NCI-H1436 treated with DMSO at 0.1 percent for 48 hours (cell line): ENCODE measurements at places on chromosomes 6 and 20.

DNA sequence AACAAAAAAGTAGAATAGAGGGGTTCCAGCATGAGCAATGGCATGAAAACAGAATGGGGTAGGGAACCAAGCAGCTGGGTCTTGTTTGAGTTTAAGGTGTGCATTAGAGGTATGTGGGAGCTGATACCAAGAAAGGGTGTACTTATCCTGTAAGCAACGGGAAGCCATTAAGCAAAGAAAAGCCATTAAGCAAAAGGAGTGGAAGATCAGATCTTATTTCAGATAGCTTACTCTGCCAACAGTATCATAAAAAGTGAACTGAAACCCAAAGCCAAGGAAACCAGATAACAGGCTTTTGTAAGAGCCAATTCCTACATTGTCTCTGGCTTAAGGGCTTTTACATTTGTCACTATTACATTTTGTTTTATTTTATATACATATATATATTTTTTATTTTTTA lies 21.3 kb upstream of the BEND6 start:
- DNase-seq, result no peak

DNA sequence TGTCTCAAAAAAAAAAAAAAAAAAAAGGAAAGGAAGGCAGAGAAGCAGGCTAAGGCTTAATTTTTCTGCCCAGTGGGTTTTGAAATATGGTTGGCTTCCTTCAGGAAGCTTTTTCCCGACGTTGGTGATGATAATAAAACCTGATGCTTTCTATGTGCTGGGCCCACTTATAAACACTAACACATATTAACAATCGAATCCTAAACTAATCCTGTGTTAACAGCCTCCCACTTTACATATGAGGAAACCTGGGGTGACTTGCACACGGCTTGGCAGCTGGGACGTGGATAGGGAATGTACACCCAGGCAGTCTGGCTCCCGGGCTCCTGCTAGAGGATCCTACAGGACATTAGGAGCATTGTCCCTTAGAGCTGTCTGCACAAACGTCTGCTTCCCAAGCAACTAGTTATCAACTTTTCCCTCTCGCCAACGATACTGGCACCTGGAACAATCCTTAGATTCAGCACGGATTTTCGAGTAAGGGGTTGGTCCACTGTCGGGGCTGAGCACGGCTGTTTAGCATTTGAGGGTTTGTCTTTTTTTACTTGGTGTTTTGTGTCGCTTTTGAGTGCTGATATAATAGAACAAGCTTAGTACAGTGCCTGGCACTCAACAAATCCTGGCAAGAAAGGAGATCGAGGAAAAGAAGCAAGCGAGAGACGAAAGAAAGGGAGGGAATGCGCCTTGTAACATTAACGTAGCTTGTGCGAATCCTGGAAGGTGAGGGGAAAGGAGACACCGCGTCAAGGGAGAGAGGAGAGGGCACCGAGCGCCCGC lies 622 bp upstream of the KIZ start:
- no peak for DNase-seq

- DNase-seq, result no peak
These were observed 29.7 kb downstream of the DOP1A start for GRCh38 chr6:83097204-83097603.

- no peak for DNase-seq
These were observed 76.9 kb downstream of the NOL4L start for GRCh38 chr20:32507998-32508774.

- DNase-seq, result no peak
These were observed 101.1 kb upstream of the PLCB4 start for GRCh38 chr20:8967641-8968245.

GRCh38 chr6:2803731-2804429 lies 37.8 kb downstream of the SERPINB1 start:
- no peak for DNase-seq

DNA sequence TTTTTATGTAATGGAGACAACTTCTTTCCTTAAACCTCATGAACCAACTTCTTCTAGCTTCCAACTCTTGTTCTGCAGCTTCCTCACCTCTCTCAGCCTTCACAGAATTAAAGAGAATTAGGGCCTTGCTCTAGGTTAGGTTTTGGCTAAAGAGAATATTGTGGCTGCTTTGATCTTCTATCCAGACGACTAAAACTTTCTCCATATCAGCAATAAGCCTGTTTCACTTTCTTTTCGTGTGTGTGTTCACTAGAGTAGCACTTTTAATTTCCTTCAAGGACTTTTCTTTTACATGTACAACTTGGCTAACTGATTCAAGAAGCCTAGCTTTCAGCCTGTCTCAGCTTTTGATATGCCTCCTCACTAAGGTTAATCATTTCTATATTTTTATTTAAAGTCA lies 596.1 kb upstream of the NRSN1 start:
- no peak for DNase-seq

DNA sequence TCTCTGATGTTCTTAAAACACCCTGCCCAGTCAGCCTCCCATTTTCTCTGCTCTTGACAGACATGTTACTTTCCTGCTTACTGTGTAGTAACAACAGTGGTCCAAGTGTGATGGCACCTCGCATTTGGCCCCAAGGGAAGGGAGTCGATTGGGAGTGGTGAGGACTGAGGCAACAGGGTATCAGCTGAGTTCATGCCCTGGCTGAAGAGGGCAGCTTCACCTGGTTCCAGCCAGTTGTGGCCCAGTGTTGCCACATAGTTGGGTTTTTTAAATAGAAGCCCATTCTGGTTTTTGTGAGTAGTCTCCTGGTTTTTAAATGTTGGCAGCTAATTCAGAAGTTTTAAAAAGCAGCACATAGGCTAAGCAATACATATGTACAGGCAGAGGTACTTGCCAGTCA lies 37.2 kb downstream of the ARFGEF2 start:
- DNase-seq, result no peak

DNA sequence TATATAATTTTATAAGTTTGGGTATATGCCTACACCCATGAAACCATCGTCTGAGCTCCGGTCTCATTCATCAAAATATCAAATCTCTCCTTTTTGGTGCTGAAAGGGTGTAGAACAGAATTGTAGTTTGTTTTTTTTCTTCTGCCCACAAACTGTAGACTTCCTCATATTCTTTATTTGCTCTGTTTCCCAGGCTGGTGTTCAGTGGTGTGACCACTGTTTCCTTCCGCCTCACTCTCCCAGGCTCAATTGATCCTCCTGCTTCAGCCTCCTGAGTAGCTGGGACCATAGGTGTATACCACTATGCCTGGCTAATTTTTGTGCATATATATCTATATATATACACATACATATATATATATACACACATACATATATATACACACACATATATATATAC lies 139.6 kb upstream of the HCRTR2 start:
- no peak for DNase-seq

- DNase-seq, result no peak
These were observed 302.9 kb downstream of the CLIC5 start for GRCh38 chr6:45712786-45713185.

DNA sequence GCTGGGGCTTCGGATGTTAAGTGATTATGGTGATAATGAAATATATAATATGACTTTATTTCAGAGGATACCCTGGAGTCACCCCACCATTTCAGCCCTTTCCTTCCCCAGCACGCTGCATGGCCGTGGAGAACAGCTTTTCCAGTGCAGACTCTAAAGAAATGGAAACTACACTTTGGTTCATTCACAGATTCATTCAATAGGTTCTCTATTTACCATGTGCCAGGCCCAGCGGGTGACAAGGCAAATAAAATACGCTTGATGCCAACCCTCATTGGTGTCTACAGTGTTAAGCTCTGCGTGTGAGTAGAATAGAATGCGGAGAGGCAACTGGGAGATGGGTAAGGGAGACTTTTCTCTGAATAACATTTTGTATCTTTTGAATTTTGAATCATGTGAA lies 89.7 kb downstream of the TCP11 start:
- no peak for DNase-seq

GRCh38 chr20:13312300-13312699 lies 91.2 kb downstream of the ISM1 start:
- no peak for DNase-seq

GRCh38 chr6:145887969-145888368 lies 73.4 kb upstream of the FBXO30 start:
- no peak for DNase-seq

DNA sequence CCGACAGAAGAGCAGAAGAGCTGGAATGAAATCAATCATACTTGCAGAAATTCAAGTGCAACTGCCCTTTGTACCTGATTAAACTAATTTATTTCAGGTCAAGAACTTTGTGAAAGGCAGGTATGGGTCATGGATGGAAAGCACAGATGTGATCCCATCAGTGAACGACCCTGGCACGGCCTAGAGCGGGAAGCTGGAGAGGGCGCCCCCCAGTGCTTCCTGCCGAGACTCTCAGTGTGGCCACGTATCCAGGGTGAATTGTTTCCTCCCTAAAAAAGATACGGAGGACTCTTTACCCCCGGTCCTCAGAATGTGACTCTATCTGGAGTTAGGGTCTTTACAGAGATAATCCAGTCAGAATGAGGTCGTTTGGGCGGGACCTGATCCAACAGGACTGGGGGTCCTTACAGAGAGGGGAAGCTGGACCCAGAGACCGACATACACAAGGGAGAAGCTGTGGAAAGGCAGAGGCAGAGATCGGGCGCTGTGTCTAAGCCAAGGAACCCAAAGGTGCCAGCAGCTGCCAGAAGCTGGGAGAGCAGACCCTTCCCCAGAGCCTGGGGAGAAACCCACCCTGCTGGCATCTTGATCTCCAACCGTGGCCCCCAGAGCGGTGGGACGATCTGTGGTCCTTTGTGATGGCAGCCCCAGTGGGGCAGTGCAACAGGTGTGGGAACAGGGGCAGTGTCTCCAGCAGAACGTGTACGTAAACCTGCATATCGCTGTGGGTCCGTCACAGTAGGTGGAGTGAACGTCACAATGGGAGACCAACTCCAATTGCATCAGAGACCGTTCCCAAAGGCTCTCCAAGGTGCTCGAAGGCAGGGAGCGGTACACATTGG lies 91.9 kb downstream of the TAF4 start:
- DNase-seq, result no peak

- DNase-seq, result no peak
These were observed 674 bp downstream of the MAPK14 start for GRCh38 chr6:36028088-36028876.

GRCh38 chr6:3696525-3697088 lies 54.9 kb downstream of the PXDC1 start:
- no peak for DNase-seq

DNA sequence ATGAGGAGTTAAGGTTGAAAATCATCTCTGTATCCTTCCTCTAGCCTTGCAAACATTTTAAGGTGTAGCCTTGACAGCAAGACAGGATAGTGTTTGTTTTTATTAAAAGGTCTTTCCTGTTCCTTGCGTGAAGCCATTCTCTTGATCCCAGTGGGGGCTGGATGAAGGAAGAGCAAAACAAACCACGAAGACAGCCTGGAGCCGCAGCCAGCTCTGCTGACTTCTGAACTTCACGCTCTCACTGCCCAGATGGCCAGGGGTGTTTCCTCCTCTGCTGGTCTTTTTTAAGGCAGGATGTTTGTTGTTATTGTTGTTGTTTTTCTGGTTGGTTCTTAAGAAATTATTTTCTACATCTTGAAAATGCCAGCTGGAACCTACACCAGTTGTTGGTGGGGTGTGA lies 156.4 kb downstream of the MTHFD1L start:
- no peak for DNase-seq

GRCh38 chr20:24987244-24987643 lies 5.3 kb downstream of the APMAP start:
- no peak for DNase-seq

DNA sequence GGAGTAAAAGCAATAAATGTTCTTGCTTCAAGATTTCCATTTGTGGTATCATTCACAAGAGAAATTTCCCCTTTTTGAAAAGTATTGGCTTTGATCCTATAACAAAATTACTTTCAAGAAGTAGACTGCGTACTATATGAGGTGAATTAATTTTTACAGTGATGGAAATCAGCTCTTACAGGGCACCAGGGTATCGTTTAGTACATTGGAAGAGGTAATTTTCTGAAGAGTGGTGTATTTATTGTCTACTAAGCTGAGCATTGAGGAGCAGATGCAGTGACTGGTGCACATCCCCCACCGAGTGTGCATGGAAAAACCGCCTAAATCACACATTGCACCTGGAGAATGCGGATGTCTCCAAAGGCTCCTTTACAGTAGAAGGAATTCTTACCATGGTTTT lies 209.5 kb downstream of the SAMD5 start:
- no peak for DNase-seq

GRCh38 chr6:75275067-75275466 lies 9.5 kb downstream of the TMEM30A start:
- DNase-seq, result no peak

DNA sequence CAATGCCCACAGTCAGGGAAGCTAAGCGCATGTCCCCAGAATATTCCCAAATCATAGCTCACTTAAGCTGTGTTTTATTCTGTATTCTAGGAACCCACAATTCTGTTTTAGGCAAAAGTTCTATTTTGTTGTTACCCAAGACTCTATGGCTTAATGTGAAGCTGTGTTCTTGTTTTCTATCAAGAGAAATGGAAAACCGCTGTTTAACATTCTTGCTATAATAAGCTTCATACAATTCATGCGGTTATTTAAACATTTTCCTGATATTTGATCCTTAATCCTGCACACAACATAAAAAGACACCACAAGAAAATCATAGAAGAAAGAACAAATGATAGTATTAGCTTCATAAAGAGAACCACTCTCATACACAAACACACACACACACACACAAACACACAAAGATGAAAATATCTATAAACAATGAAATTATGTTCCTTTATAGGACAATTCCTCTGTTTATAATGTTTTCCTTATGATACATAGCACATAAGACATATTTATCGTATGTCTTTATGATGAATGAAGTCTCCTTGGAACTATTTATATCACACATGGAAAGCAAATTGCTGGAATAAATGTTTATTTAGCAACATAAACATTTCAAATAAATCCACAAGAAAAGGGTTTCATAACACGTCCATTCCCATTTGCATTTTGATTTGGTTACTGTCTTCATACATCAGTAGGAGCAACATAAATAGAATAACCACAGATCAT lies 16.4 kb upstream of the COL21A1 start:
- DNase-seq, result no peak

- DNase-seq, result no peak
These were observed 11.8 kb upstream of the KCNQ2 start for GRCh38 chr20:63484236-63484635.

DNA sequence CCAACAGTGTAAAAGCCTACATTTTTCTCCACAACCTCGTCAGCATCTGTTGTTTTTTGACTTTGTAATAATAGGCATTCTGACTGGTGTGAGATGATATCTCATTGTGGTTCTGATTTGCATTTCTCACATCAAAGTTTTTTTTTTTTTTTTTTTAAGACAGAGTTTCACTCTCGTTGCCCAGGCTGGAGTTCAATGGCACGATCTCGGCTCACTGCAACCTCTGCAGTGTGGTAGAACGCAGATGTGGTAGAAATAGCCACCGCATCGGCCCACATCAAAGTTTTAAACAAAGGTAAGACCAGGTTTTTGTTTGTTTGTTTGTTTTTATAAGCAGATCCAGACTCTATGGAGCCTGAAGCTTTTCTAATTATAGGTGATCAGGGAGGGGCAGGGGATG lies 12.7 kb upstream of the PPP1R3G start:
- no peak for DNase-seq

GRCh38 chr6:149235130-149235561 lies 82.4 kb upstream of the TAB2 start:
- DNase-seq, result no peak
